ENCODE measurements at places on chromosomes 3 and 15.

- no peak for DNase-seq
Measured at GRCh38 chr3:188197388-188197847, 43.5 kb downstream of the LPP start.

GRCh38 chr3:12476238-12476897, 7.9 kb upstream of the TSEN2 start:
- no peak for DNase-seq

GRCh38 chr15:71411538-71412482, 296.5 kb downstream of the THSD4 start:
- no peak for DNase-seq

DNA sequence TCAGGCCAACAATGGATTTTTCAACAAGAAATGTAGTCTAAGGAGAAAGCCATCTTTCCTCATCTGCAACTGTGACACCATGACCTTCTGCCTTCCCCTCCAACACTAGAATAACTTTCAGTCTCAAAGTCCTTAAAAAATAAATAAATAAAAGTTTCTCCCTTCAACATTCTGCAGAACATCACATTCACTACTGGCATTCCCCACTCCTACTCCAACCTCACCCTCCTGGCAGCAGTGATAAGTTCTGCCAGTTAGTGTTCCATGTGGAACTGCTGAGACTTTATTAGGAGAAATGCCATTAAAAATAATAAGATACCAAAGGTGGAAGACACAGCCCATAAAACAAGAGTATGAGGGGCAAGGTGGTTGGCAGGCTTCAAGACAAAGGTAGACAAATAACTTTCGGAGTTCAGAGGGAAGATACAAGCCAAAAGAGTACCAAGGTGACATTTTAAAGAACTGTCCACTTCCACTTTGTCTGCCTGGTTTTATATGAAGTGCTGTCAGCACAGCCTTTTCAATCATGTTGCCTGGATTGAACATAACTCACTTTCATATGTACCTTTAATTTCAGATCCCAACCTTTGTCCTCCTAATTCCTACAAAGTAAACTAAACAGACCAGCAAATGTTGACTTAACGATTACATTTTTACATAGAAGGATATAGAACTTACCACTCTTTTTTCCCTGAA, 37.5 kb upstream of the RSL24D1 start:
- DNase-seq = no peak

DNA sequence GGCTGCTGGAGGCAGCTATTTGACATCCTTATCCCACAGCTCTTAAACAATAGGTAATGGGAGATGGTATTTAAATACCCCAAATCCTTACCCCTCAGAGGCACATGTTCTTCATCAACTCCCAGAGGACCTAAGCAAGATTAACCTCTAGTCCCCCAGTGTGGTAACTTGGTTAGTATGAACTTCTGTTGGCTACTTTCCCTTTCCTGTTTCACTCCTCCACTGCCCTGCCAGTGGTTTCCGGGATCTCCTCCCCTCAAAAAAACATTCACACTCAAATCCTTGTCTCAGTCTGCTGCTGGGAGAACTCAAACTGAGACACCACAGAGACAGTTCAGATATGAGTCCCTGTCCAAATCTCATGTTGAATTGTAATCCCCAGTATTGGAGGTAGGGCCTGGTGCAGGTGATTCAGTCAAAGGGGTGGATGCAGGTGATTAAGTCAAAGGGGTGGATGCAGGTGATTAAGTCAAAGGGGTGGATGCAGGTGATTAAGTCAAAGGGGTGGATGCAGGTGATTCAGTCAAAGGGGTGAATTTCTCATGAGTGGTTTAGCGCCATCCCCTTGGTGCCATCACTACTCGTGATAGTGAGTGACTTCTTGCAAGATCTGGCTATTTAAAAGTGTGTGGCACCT, 335.0 kb upstream of the CTNNB1 start:
- DNase-seq = no peak

- no peak for DNase-seq
Measured at GRCh38 chr15:84648539-84648938, 5.5 kb downstream of the WDR73 start.

DNA sequence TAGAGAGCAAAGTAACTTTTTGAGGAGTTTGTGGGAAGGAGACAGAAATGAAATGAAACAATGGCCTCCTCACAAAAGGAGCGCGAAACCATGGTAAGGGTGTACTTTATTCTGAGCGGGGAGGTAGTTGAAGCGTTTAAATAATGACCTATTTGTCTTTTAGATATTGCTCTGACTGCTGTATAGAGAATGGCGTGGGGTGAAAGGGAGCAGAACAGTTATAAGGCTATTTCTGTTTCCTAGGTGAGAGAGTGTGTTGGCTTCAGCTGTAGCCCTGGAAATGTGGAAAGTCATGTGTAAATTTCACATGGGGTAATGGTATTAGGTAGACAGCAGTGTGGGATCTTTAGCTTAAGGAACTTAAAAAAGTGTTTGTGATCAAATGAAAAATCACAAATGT, 54.9 kb downstream of the CNTN4 start:
- DNase-seq = no peak

- peak; percentile 14 for DNase-seq
Measured at GRCh38 chr15:73832657-73833056, 40.7 kb upstream of the TBC1D21 start.

- DNase-seq = no peak
Measured at GRCh38 chr15:50905055-50905454, 3.4 kb upstream of the AP4E1 start.

DNA sequence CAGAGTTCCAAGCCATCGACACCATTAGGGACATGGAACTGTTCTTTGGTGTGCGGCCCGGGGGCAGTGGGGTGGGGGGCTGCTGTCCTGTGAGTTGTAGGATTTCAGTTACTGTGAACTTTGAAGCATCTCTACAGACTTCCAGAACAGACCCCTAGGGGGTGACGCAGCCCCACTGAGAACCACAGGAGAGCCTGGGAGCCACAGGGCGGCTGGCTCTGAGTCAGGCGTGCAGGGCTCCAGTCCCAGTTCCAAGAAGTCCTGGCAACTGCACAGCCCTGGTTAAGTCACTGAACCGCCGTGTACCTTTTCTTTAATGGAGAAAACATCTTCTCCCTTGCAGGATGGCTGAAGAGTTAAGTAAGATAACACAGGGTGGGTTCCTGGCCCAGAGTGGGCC, 23.5 kb upstream of the LRTM1 start:
- no peak for DNase-seq

DNA sequence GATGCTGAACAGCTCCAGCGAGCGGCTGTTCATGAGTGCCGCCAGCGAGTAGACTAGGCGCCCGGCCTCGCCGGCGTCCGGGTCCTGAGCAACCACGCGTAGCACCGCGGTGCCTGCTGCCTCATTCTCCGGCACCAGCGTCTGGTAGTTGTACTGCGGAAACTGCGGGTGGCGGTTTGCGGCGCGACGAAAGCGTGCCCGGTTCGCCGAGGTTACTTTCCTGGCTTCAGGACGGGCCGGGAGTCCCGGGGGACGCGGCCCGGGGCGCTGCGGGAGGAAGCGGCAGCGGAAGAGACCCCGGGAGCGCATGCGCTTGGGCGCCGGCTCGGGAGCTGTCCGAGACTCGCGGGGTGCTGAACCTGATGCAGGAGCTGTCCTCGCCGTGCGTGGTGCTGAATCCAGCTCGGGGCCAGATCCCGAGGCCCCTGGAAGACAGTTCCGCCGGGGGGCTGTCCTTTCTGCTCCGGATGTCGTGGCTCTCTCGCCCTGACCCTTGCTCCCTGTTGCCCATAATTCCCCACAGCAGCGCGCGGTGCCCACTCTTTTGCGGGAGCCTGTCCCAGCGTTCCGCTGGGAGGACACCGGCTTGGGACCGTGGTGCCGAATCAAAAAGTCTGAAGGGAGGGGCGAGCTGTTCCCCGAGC, 1.1 kb downstream of the CELSR3 start:
- DNase-seq = peak; percentile 77

DNA sequence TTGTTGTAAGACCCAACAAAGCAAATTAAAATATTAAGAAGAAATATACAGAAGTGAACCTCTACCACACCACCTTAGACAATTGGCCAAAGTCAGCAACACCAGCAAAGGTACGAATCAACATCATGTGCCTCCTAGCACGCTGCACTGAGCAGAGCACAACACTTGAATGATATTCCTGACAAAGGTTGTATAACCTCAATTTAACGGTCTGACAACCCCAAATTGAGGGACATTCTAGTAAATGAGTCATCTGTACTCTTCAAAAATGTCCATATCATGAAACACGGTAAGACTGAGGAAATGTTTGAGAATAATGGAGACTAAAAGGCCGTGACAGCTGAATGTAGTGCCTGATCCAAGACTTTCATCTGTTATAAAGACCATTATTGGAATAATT, 41.3 kb upstream of the TNFSF10 start:
- DNase-seq = no peak

GRCh38 chr3:16836505-16837237, 48.1 kb upstream of the PLCL2 start:
- no peak for DNase-seq

GRCh38 chr3:166123576-166123975, 286.4 kb upstream of the BCHE start:
- no peak for DNase-seq

- DNase-seq = no peak
Measured at GRCh38 chr3:65641045-65641444, 397.7 kb downstream of the MAGI1 start.

- DNase-seq = peak; percentile 71
Measured at GRCh38 chr15:77107531-77108355, 36.8 kb upstream of the TSPAN3 start.

GRCh38 chr15:23503980-23504379, 56.9 kb upstream of the GOLGA6L2 start:
- no peak for DNase-seq

DNA sequence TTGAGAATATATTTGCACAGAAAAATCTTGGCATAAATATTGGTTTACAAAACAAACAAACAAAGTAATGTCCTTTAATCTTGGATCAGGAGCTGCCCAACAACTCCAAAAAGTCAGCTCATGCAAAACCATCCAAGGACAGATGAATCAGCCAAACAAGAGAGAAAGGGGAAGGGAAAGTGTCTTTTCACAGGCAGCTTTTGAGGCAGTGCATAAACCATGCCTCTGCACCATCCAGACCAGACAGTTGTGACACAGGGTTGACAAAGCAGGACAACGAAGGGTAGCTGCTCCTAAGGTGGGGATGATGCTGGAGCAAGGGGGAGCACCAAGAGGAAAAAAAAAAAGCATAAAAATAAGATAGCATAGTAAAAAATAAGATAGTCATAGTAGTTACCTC, 8.7 kb downstream of the CD86 start:
- no peak for DNase-seq

GRCh38 chr3:72288955-72289691, 504.2 kb upstream of the PROK2 start:
- DNase-seq = peak; percentile 35

DNA sequence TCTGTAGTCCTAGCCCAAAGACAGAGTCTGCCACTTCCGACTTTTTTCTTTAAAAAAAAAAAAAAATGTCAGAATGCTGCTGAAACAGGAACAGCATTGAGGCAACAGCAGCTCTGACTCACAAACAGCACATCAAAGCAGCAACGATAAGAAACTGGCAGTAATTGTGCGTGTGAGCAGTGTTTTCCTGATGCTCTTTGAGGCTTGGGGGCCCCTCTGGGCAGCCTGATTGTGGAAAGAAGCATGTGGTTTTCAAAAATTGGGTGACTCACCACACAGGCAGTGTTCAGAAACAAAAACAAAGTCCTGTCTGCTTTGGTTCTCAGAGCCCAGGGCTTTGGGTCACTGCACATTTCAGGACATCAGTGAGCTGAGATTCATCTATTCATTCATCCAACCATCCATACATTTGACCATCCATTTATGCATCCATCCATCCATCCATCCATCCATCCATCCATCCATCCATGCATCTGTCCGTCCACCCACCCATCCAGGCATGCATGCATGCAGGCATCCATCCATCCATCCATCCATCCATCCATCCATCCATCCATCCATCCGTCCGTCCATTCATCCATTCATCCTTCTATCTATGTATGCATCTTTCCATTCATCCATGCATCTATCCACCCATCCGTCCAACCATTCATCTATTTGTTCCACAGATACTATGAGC, 308.4 kb downstream of the RPLP1 start:
- peak; percentile 93 for DNase-seq

DNA sequence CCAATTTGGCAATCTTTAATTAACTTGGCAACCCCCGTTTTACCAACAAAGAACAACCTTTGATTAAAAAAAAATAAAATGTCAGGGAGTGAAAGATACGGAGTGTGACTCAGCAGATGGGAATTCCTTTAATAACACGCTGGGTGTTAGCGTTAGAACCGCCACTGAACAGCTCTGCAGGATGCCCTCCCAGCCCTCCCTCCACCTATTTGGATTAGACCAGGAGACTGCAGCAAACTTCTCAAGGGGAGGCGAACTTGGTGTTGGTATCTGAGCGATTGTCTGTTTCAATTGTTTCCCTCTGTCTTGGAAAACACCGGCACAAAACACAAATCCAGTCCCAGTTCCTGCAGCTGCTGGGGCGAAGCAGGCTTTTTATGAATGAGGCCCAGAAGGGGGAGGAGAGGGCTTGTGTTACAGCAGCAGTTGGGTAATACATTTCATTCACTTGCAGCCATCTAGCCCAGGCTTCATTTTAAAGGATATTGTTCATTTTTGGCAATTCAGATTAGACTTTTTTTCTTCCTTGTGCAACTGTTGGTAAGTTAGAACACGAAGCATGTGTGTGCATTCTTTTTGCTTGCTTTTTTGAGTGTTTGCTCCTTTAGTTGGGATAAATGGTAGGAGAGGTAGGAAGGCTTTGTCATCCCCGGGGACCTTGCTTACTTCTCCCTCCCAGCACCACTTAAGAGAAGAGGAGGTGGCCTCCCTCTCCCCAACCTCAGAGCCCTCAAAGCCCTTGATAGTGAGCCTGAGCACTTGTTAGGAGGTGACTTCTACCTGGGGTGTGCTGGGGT, 152.3 kb downstream of the IGF1R start:
- no peak for DNase-seq

DNA sequence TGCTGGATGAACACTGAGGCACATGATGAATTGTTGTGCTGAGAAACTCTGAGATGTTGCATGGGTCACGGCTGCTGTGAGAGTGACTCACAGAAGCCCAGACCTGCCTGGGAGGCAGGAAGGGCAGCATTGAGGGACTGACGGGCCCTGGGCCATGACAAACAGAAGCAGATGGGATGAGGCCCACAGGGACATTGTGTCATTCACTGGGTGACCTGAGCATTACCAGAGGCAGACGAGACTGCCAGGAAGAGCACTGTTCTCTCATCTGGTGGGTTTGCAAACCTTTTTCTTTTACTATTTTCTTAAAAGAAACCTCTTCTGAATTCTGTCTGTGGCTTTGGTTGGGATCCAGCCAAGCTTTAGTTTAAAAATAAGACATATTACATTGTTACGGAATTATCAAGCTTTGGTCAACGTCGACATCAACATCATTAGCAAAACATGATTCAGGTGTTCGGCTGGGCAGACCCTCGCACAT, 67.8 kb downstream of the BDH1 start:
- DNase-seq = no peak

- no peak for DNase-seq
Measured at GRCh38 chr3:170321321-170322034, 36.0 kb upstream of the SKIL start.

Data from activated naive CD4-positive, alpha-beta T cell treated with anti-CD3 and anti-CD28 coated beads for 36 hours (primary cell).